ENCODE measurements at places on chromosomes 1 and 21. TPM values are rescaled to one million over a fixed set of nuclear protein-coding genes. Genes with fewer than 3 reads are reported as not detected.

- DNase-seq: no peak
These were observed 206.8 kb downstream of the ZNF326 start for GRCh38 chr1:90201467-90202358.

LINGO4 gene
- not detected for total RNA-seq

USP1 gene
- total RNA-seq: 59.5 TPM

TMEM51 gene
- 1.6 TPM for total RNA-seq

S100A9 gene
- 28.9 TPM for total RNA-seq

SV2A gene
- total RNA-seq: 73.0 TPM
